Heart right ventricle (tissue), 16 donors: ENCODE measurements at places on chromosomes 6 and 20. TPM values are rescaled to one million over a fixed set of nuclear protein-coding genes. Genes with fewer than 3 reads are reported as not detected.

- H3K27ac ChIP-seq = no peak overlapping the region
- no peaks in the 10 kb centered on the region for H3K36me3 ChIP-seq
- H3K4me1 ChIP-seq = no peaks in the 10 kb centered on the region
- H3K27me3 ChIP-seq = no peaks in the 10 kb centered on the region
- no peak for DNase-seq
These were observed 36.7 kb downstream of the EBF4 start for GRCh38 chr20:2729251-2729713.

NOL7 gene
- total RNA-seq = 50.4 TPM

GRCh38 chr20:36101192-36101591, 53.3 kb upstream of the EPB41L1 start:
- no peak for DNase-seq
- H3K36me3 ChIP-seq = no peaks in the 10 kb centered on the region
- H3K4me3 ChIP-seq = no peak overlapping the region
- no peak overlapping the region for H3K27ac ChIP-seq
- H3K27me3 ChIP-seq = no peaks in the 10 kb centered on the region

- no peak overlapping the region for H3K27ac ChIP-seq
- H3K4me1 ChIP-seq = no peaks in the 10 kb centered on the region
- H3K36me3 ChIP-seq = no peaks in the 10 kb centered on the region
- DNase-seq = no peak
- no peak overlapping the region for H3K4me3 ChIP-seq
These were observed 56.6 kb upstream of the SAMHD1 start for GRCh38 chr20:37007898-37008649.

- DNase-seq = peak; percentile 89
- H3K4me1 ChIP-seq = peaks cover 14% of the 10 kb centered on the region
- no peaks in the 10 kb centered on the region for H3K36me3 ChIP-seq
- H3K27me3 ChIP-seq = no peaks in the 10 kb centered on the region
These were observed at the start of gene QKI for GRCh38 chr6:163414117-163414945. TSS of gene QKI (plus strand) at chr6:163414718. CDS start at chr6:163415194, 476 bp downstream.

DNA sequence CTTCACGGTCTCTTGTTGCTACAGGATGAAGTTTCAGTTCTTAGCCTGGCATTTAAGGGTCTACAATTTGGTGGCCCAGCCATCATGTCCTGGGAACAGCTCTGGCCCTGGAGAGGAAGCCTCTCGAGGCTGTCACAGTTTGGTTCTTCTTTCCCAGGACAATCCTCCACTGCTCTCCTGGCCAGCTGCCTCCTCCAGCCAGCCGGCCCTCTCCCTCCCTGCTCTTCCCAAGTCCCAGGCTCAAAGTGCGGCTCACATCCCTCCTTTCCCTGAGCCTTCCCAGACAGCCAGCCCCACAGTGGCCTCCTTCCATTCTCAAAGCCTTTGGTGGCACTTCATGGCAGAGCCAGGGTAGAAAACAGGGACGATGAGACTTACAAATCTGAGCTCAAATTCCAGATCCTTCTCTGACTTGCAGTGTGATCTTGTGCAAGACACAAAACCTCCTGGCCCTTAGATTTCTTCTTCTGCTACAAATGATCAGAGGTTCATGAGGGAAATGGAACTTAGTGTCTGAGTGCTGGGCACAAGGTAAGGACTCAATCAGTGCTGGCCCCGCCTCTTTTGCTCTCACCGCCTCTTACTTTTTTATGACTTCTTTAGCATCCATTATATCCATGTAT, 223.8 kb upstream of the ECI2 start:
- no peak overlapping the region for H3K4me3 ChIP-seq
- no peaks in the 10 kb centered on the region for H3K36me3 ChIP-seq
- H3K27ac ChIP-seq = peak overlapping the region; percentile 77
- DNase-seq = no peak

CD164 gene
- total RNA-seq = 125 TPM

GRCh38 chr6:163738304-163738703, 323.8 kb downstream of the QKI start:
- H3K27ac ChIP-seq = no peak overlapping the region
- H3K36me3 ChIP-seq = no peaks in the 10 kb centered on the region
- no peaks in the 10 kb centered on the region for H3K27me3 ChIP-seq
- peaks cover 21% of the 10 kb centered on the region for H3K4me1 ChIP-seq
- H3K4me3 ChIP-seq = no peak overlapping the region

UBD gene
- total RNA-seq = 53.8 TPM

DNA sequence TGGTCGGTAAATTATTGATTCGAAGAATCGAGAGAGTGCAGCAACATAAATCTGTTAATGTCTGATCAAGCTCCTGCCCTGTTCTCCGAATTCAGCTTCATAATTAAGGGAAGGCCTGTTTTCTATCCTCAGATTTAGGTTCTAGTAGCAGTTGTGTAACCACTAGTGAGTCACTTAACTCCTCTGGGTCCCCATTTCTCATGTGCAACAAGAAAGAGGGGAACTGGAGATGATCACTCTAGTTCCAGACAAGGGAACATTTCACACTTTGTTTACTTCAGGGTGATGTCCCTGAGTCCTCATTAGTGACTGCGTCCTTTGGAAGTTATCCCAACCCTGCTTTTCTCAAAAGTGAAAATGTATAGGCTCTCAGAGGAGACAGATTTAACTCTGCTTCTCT, 68.1 kb upstream of the RNF146 start:
- no peaks in the 10 kb centered on the region for H3K36me3 ChIP-seq
- H3K27me3 ChIP-seq = no peaks in the 10 kb centered on the region
- H3K4me3 ChIP-seq = no peak overlapping the region
- DNase-seq = no peak
- H3K27ac ChIP-seq = no peak overlapping the region

GRCh38 chr6:159084493-159085091, 39.8 kb upstream of the TAGAP start:
- H3K36me3 ChIP-seq = no peaks in the 10 kb centered on the region
- no peak overlapping the region for H3K27ac ChIP-seq
- H3K4me3 ChIP-seq = no peak overlapping the region
- H3K4me1 ChIP-seq = no peaks in the 10 kb centered on the region
- no peaks in the 10 kb centered on the region for H3K27me3 ChIP-seq

ECT2L gene
- total RNA-seq = 5.7 TPM

- H3K36me3 ChIP-seq = no peaks in the 10 kb centered on the region
- peaks cover 3% of the 10 kb centered on the region for H3K4me1 ChIP-seq
- H3K27ac ChIP-seq = no peak overlapping the region
These were observed 73.3 kb downstream of the AKAP12 start for GRCh38 chr6:151313066-151313491.

DNA sequence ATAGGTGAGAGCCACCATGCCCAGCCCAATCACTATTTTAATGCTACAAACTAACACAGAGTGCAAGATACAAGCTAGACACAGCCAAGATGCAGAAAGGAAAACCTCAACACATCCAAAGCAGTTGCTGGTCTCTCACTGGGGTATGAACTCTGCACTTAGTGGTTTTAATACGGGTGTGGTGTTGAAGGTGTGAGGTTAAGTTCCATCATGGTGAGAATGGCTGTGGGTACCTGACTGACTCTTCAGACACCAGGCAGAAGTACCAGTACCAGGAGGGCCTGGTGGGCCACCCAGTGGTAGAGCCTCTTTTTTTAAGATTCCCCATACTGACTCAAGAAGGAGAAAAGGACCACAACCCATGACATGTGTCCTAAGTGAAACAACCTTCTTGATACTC, 13.0 kb downstream of the GNAS-AS1 start:
- no peak for DNase-seq
- H3K27me3 ChIP-seq = peaks cover 53% of the 10 kb centered on the region
- no peak overlapping the region for H3K4me3 ChIP-seq
- peaks cover 7% of the 10 kb centered on the region for H3K4me1 ChIP-seq
- no peaks in the 10 kb centered on the region for H3K36me3 ChIP-seq

STK35 gene
- total RNA-seq = 10.7 TPM

GRCh38 chr6:147738099-147738498, 229.6 kb downstream of the SAMD5 start:
- no peak overlapping the region for H3K27ac ChIP-seq
- no peaks in the 10 kb centered on the region for H3K27me3 ChIP-seq
- no peaks in the 10 kb centered on the region for H3K36me3 ChIP-seq
- no peak for DNase-seq
- H3K4me1 ChIP-seq = no peaks in the 10 kb centered on the region
- no peak overlapping the region for H3K4me3 ChIP-seq
